Cerebellar cortex (tissue), 1 donor: ENCODE measurements at places on chromosomes 6 and 20.

DNA sequence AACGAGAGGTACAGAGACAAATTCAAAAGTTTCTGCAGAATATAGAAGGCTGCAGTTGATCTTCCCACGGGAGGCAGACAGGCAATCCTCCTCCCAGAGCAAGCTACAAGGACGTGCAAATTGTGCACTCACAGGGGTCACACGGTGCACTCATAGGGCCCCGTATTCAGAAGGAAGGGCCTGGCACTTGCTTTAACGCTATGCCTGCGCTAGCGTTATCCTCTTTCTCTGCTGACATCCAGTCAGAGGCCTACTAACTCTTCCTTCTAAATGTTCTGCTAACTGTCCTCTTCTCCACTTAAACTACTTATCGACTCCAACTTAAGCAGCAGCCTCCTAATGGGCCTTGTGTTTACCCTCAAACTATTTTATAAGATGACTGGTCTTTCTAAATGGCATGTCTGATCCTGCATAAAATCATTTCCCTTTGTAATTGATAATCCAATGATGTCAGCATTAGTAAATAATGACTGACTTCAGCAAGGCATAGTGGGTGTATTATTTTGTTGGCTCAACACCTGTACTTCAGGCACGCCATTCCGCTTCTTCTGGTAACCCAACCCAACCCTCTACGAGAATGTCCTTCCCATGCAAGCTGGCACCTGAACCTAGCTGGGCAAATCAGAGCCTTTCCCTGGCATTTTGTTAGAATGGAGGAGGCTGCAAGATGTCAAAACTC lies 2.2 kb downstream of the IFNGR1 start:
- DNase-seq = no peak

DNA sequence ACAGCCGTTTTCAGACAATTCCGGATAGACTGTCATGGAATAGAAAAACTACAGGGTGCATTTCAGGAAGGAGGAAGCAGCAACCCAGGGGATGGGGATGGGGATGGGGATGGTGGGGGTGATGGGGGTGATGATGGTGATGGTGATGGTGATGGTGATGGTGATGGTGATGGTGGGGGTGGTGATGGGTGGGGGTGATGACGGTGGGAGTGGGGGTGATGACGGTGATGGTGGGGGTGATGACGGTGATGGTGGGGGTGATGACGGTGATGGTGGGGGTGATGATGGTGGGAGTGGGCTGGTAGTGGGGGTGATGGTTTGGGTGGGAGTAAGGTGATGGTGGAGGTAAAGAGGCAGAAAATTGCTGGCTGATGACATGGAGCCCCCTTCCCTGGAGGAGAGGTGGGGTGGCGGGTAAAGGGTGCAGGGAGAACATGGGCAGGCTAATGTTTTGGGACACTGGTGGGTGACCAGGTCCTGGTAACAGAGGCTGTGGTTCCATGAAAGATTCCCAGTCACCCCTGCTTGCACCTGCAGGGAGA lies 17.5 kb downstream of the LAMA5 start:
- DNase-seq = no peak

- no peak for DNase-seq
Observed at GRCh38 chr20:4350096-4350495, 334.7 kb upstream of the RNF24 start.

GRCh38 chr20:4982281-4982680 lies 19.0 kb downstream of the SLC23A2 start:
- no peak for DNase-seq

DNA sequence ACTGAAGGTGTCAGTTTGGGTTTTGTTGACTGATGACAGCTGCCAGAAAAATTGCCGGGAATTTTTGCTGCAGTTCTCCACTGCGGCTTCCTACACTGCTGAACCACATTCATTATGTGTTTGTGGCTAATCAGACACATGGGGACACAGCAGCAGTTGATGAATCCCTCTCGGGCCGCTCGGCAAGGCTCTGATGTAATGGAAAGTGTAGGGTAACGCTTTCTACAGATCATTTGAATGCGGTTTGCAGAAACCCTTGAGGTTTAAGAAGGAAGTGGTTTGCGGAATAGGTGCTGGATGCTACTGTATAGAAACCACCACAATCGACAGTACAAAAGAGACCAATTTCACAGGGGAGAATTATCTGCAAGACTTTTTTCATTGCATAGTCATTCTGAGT lies 138.7 kb upstream of the SASH1 start:
- DNase-seq = no peak

- no peak for DNase-seq
Observed at GRCh38 chr20:33034115-33034514, 2.7 kb downstream of the BPIFB6 start.

- DNase-seq = peak; percentile 79
Observed at GRCh38 chr6:88870717-88871330, 92.6 kb downstream of the RNGTT start.

DNA sequence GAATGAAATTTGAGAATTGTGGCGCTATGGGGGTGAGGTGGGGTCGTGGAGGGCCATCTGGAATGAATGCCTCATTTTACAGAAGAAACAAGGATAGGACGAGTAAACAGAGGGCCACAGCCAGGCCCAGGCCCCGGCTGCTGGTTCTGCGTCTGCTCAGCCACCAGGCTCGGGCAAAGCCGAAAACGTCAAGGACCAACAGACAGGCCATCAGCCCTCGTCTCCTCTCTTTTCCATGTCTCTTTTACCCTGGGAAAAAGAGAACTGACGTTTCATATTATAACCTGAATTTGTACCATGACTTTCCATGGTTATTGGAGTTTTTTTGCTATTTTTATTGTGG lies 212.4 kb upstream of the ARID1B start:
- no peak for DNase-seq

DNA sequence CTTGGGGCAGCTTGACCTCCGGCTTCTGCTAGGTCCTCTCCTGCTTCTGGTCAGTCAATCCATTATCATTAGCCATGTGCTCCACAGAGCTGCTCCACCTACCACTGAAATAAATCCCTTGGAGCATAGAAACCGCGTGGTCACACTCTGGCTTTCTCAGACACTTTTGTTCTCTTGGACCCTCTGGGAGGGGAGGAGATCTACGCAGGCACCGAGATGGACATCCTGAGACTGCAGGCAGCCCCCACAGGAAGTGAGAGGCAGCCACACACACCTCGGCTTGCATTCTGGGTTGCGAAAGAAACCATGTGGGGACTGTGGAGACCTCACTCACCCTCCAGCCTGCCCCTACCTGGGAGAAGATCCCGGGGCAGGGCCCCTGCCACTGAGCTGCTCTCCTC lies 79.5 kb downstream of the FYN start:
- DNase-seq = no peak

- no peak for DNase-seq
Observed at GRCh38 chr20:41436679-41437078, 70.1 kb upstream of the EMILIN3 start.

- no peak for DNase-seq
Observed at GRCh38 chr6:160042788-160043301, 74.0 kb downstream of the IGF2R start.

DNA sequence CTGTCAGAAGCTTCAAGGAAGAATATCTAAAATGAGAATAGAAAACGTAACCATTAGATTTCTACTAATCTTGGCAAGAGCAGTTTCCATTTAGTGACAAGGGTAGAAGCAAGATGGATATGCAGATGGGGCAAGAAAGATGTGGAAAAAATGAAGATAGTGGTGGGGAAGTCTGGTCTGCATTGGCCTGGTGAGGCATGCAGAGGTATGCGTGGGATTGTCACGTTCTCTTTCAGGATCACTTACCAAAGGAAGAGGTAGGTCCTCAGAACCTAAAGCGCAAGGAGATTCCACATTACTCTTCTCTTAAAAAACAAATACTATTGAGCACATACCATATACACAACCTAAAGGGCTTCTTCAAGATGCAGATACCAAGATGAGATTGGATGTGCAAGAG lies 238.7 kb downstream of the UST start:
- DNase-seq = no peak

- DNase-seq = no peak
Observed at GRCh38 chr6:168384045-168385036, 56.6 kb upstream of the SMOC2 start.

- no peak for DNase-seq
Observed at GRCh38 chr6:27720607-27721580, 191.3 kb downstream of the OR2B2 start.

- DNase-seq = no peak
Observed at GRCh38 chr6:93021235-93021915, 398.0 kb downstream of the EPHA7 start.

- DNase-seq = no peak
Observed at GRCh38 chr6:41157323-41157722, 3.2 kb upstream of the TREML1 start.

GRCh38 chr20:48732081-48732829 lies 95.5 kb downstream of the PREX1 start:
- DNase-seq = no peak

DNA sequence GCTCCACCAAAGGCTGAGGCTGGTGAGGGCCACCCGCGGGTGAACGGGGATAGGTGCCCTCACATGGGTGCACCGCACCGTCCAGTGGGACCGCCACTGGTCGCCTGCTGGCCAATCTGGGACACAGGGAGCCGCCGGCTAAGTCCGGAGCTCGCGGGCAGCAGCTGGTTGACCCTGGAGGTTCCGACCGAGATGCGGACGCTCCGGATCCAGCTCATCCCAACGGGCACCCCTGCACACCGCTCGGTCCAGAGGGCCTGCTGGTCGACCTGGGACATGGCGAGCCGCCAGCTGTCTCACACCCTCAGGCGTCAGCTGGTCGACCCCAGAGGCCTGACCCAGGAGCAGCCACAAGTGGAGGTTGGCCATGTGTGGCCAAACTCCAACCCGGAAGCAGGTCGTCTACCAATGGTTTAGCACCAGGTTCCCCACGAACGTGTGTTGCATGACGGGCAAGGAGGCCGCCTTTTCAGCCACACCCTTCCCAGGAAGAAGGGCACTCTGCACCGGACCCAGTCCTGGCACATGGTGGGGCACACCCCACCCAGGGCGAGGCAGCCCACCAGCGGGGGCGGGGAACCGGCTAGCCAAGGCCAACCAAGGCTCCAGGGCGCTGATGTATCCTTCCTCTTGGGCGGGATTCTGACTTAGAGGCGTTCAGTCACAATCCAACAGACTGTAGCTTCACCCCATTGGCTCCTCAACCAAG lies 746.0 kb upstream of the DEFB115 start:
- DNase-seq = no peak

GRCh38 chr6:130134582-130134981 lies 88.2 kb downstream of the SAMD3 start:
- no peak for DNase-seq

GRCh38 chr6:1285556-1285955 lies 26.3 kb upstream of the FOXQ1 start:
- DNase-seq = peak; percentile 12

DNA sequence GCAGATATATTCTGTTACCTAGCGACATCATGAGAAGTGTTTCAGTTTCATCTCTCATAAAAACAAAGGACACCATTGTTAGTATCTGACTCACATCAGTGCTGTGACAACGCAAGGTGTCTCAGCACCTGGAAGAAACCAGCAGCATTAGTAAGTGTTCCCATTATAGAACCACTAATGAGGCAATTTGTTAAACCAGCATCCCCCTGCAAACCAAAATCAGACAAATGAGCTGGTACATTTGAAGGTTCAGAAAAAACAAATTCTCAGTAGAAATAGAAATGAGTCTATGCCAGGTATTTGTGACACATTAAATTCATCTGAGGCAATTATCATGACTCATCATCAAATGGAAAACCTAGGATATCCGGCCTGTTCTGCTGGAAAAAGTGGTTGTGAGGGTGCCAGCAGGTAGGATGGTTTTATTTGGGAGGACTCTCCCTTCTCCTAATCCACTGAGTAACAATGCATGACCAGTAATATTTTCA lies 151.7 kb downstream of the TMEM200A start:
- no peak for DNase-seq

DNA sequence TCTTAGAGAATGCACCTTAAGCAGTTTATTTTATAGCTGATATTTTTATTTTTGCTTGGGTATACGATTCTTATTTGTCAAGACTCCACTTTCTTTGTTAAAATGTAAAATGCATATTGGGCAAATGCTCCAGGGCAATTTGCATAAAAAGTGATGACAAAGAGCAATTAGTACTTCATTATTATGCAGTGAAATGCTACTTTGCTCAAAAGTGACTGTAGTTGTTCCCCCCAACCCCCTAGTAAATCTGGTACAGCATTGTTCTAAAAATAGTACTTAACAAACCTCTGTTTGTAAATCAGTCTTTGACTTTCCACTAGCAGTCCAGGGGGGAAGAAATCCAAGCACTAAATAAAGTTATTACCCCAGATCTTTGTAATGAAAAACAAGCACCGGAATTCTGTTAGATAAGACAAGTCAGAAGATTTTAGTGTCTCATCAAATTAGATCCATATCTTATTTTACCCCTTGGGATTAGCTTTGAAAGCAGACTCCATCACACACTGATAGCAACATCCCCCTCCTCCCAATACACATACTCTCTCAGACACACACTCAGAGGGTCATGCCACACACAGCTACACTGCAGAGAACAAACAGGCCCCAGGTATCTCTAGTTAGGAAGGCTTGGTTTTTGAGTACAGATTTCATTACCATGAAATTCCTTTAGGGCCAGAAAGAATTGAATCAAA lies 32.9 kb upstream of the BACH2 start:
- DNase-seq = no peak
